ENCODE measurements at places on chromosomes 4 and X.

DNA sequence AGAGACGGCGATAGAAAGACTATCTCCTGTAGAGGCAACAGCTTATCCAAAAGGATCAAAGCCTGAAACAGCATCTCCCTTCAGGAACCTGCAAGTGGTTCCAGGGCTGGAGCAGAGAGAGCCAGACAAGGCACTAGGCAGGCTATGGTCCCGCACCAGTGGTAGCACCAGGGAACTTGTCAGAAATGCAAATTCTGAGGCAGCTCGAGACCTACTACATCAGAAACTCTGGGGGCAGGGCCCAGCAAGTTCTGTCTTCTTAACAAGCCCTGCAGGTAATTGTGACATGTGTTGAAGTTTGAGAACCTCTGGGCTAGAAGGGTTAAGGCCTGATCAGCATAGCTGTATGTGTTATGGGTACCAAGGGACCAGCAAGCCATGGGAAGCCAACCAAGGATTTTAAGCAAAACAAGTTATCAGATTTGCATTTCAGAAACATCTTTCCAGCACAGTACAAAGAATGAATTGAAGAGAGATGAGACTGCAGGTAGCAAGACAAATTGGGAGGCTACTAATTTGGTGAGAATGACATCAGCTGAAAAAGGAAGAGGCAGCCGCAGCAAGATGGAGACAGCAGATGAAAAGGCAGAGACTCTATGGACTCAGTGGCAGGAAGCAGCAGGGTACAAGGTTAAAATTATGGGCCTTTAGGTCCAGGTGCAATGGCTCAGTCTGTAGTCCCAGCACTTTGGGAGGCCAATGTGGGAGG lies 139.7 kb downstream of the TSPAN5 start:
- no peak for DNase-seq

DNA sequence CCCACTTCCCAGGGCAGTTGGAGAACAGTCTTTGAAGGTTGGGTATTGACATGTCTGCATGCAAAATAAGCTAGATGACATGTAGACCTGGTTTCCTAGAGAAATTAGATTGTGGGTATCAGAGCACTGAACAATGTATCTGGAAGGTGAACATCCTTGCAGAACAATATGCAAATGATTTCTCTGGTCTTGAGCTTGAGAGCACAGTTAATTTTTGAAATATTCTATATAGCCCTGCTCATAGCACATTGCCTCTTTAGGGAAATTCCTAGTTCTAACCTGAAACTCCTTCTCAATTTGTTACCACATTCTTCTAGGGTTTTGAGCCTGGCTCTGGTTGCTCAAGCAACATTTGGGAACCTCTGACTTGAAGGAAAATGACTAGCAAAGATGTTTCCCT lies 41.6 kb upstream of the LAS1L start:
- no peak for DNase-seq

- no peak for DNase-seq
Measured at GRCh38 chr4:125833-126232, 1.5 kb downstream of the ZNF718 start.

GRCh38 chrX:15616531-15616930 lies 15.8 kb upstream of the ACE2 start:
- no peak for DNase-seq

GRCh38 chrX:40237731-40238178 lies 140.0 kb upstream of the BCOR start:
- no peak for DNase-seq

- DNase-seq = no peak
Measured at GRCh38 chr4:54913751-54914526, 211.5 kb downstream of the KDR start.

DNA sequence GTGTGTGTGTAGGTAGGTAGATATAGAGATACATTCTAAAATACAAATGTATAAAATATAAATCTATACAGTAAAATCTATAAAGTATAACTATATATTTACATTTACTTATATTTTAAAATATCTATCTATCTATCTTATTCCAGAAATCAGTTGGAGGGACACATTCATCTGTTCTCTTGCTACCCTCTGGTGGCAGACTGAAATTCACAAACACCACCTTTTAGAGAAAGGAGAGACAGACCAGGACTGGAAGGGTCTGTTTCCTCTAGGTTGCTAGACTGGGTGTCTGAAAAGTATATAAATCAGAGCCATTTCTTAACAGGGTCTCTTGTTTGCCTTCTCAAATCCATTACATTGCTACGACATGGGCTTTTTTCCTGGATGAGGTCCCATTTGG lies 343.0 kb downstream of the OPHN1 start:
- no peak for DNase-seq

GRCh38 chrX:50889582-50889981 lies 21.0 kb upstream of the BMP15 start:
- no peak for DNase-seq

- DNase-seq = no peak
Measured at GRCh38 chr4:54066718-54067129, 2.3 kb upstream of the CHIC2 start.

GRCh38 chr4:154877110-154877760 lies 96.2 kb downstream of the RBM46 start:
- peak; percentile 0 for DNase-seq

DNA sequence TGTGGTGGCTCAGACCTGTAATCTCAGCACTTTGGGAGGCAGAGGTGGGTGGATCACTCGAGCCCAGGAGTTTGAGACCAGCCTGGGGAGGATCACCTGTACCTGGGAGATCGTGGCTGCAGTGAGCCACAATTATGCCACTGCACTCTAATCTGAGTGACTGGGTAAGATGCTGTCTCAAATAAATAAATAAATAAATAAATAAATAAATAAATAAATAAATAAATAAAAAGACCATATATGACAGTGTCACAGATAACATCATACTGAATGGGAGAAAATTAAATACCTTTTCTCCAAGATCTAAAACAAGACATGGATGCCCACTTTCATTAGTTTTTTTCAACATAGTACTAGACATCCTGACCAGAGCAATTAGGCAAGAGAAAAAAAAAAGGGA lies 182.8 kb downstream of the FAM47A start:
- no peak for DNase-seq

- no peak for DNase-seq
Measured at GRCh38 chr4:34791209-34791608, 1453.1 kb downstream of the ARAP2 start.

GRCh38 chr4:149370785-149371420 lies 444.7 kb downstream of the IQCM start:
- peak; percentile 8 for DNase-seq

DNA sequence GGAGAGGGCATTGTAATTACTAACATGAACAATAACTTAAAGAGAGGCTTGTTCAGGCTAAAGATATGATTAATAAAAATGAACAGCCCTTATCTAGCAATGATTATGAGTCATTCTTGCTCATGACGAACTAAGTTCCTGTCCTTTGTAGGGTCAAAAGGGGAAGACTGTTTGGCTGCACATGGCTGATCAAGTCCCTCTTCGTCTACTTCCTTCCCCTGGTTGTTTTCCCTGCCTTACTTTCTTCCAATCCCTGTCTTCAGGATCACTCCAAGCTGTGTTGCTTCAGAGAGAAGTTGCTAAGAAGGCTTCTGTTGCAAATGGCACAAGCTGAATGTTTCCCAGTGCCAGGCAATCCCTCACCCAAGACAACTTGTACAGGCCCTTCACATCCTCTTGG lies 115.0 kb upstream of the HS3ST1 start:
- no peak for DNase-seq

DNA sequence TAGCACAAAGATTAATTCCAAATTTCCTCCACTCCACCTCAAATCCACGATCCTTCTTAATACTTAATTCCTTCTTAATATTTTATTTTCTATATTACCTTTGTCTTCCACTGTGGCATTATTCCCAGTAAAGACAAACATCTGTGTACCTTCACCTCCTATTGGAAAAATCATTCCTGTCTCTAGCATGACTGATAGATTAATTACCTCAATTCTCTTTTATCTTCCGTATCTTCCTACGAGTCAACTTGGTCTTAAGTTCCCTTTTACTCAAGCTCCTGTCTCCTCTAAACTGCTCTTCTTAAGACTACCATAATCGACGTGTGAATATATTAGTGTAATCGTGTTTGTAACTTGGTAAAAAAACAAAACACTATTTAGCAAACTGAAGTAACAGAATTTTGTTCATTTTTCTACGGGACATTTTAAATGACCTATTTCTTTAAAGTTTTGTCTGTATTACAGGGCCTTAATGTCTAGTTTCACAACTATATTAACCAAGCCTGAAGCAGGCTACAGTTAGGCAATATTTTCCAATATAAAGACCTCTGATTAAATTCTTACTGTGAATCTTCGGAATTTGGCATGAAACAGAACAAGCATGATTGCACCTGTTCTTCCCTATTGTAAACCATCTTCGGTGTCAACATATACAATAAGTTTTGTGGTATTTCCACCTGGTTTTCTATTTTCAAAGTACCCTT lies 1.1 kb upstream of the USP38 start:
- no peak for DNase-seq

DNA sequence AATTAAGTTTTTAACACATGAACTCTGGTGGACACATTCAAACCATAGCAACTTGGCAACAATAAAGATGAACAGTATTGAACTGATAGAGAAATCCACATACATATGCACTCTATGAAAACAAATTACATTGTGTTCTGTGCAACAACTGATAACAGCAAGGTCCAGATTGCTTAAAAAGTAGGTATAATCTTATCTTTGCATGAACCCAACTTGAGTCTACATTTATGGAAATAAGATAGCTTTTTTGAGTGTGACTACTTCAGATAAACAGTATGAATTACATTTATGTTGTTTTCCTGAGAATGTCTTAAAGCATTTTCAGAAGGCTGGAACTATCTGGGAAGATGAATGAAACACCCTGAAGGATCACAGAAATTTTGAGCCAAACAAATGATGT lies 212.6 kb upstream of the GK2 start:
- no peak for DNase-seq

Measured in SHP77 treated with DMSO at 0.1 percent for 48 hours (cell line).